ENCODE measurements at places on chromosomes 4 and X.

DNA sequence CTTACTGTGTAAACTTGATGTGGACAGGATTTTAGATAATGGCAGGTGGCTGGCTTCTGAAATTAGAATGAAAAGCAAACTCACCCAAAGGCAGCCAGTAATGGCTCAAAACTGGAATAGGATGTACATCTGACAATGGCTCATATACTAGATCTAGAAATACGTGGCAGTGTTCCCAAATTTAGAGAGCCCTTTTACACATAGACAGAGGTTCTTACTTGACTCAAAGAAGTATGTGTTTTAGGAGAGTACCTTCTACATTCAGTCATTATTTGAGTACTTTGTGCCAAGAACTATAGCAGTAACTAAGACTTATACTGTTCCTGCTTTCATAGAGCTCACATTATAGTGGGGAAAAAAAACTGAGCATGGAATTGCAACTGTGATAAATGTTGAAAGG lies 48.0 kb downstream of the UBE2K start:
- no peak for DNase-seq

DNA sequence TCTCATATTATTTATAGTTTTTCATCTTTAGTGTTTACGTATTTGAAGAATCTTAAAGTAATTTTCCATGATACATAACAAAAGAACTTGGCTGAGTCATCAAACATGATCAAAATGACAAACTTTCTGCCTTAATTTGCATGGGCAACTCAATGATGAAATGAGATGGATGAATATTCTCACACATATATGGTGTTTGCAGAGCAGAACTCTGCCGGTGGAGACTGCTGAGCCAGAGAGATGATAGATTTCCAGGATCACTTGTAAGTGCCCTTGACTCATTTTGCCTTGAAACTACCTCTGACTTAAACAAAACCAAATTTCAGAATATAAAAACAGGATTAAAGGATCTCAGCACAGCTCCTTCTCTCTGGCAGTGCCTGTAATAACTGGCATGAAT lies 38.2 kb downstream of the TRPC3 start:
- no peak for DNase-seq

- no peak for DNase-seq
These were observed 78.8 kb upstream of the LEF1 start for GRCh38 chr4:108247387-108248049.

DNA sequence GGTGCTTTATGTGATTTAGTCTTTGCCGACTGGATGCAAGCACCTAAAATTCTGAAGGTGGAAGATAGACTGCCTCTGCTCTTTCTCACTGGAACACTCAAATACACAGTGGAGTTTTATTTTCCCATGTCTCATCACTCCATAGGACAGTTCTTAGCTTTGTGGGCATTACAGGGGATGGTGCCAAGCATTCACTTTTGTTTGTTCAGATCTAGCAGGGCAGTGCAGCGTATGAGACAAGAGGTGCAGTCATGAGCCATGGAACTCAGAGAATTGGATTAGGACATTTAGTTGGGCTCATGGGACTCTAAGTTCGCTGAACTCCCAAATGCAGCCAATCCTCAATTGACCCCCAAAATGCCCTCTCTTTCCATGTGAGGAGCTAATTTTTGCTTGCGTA lies 1136.9 kb upstream of the PRKX start:
- no peak for DNase-seq

DNA sequence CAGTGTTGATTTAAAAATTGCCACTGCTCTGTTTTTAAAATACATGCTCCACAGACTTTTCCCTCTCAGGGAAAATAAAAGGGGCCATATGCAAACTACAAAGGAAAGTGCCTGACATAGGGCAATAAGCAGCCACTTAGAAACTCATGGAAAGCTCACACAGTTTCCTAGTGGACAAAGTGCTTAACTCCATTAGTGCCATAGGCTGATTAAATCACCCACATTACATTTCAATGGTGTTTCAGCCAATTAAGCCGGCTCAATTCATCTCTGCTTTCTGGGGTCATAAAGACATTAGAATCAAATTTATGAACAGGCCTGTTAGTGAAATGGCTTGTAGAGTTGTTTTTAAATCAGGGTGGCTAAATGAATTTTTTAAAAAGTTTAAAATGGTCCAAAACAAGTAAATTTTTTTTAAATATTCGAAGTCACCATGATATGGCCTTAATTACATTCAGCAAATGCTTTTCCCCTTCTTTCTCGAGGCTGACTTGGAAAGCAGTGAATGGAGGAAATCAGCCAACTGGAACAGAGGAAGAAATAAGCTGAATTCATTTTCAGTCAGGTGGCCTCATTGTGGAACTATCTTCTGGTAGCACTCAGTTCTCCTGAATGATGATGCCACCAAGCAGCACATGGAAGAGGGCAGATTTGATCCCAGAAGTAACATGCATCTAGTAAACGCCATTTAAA lies 2305.1 kb upstream of the AGA start:
- DNase-seq, result no peak
